ENCODE measurements at places on chromosomes 5 and 9.

DNA sequence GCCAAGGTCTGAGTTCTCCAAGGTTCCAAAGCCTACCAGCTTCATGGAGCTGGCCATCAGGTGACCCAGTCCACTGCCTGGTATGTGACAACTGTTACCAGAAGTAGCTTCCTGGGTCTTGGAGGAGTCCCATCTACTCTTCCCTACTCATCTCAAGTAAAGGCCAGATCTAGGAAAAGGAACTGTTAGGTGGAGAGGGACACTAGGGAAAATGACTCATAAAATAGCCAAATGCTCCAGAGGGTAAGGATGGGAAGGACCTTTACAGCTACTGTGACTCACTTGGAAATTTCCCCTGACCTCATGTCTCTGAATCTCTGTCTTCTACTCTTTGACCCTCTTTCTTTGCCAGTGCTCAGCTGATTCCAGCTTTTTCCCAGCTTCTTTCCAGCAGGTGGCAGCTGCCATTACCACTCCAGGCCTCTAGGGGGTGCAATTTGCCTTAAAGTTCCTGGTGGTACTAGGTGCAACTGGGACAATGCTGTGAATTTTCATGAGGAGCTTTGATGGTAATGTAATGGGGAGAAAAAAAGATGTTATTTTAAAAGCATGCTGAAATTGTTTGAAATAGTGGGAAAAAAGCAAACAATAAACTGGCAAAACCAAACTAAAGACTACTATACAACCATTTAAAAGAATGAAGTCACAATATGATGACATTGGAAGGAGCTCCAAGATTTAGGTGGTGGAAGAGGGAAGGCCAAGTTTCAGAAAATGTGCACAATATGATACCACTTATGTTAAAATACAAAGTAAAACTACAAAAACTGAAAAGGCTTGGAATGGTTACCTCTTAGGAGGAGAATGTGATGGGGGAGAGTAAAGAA lies 27.1 kb upstream of the MYORG start:
- H3K36me3 ChIP-seq: peaks cover 5% of the 10 kb centered on the region
- no peak overlapping the region for H3K4me3 ChIP-seq
- DNase-seq: peak; percentile 94

DNA sequence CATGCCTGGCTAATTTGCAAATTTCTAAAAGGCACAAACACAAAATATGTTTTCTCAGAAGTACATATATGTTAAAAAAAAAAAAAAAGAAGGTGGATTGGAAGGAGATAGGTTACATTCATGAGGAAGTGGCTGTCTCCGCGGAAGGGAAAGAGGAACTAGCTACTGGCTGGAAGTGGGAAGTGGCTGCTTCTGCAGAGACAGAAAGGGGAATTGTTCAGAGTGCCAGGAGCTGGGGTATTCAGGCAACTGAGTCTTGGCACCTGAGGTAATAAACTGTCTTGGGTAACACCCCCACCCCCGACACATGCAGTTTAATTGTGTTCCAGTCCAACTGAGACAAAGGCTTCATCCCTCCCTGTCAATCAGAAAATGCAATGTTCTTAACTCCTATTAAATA lies 45.6 kb downstream of the S1PR3 start:
- no peak overlapping the region for H3K4me3 ChIP-seq
- no peak for DNase-seq
- H3K27me3 ChIP-seq: no peaks in the 10 kb centered on the region
- peaks cover 16% of the 10 kb centered on the region for H3K4me1 ChIP-seq

DNA sequence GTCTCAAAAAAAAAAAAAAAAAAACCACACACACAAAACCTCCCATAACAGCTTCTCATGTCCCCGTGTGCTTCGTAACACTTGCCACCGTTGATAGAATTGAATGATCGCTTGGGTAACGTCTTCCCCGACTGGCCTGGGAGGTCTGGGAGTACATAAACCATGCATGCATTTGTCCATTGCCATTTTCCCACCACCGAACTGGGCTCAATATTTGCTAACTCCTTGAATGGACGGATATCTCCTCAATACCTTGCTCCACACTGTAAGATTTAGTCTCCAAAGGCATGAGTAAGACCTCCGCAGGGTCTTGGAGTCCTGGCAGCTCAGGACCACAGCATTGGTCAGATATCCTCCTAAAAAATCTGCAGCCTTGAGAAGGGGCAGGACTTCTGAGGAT lies 3.2 kb upstream of the P4HA2 start:
- no peak overlapping the region for H3K4me3 ChIP-seq
- DNase-seq: no peak
- no peaks in the 10 kb centered on the region for H3K27me3 ChIP-seq
- no peaks in the 10 kb centered on the region for H3K36me3 ChIP-seq

GRCh38 chr9:13804532-13804931 lies 509.4 kb downstream of the NFIB start:
- no peaks in the 10 kb centered on the region for H3K36me3 ChIP-seq
- H3K27ac ChIP-seq: no peak overlapping the region
- H3K4me3 ChIP-seq: no peak overlapping the region
- DNase-seq: no peak
- peaks cover 4% of the 10 kb centered on the region for H3K27me3 ChIP-seq

- H3K4me1 ChIP-seq: peaks cover 24% of the 10 kb centered on the region
- no peak overlapping the region for H3K27ac ChIP-seq
- H3K27me3 ChIP-seq: no peaks in the 10 kb centered on the region
These were observed 54.1 kb downstream of the ARHGEF37 start for GRCh38 chr5:149635394-149635793.

DNA sequence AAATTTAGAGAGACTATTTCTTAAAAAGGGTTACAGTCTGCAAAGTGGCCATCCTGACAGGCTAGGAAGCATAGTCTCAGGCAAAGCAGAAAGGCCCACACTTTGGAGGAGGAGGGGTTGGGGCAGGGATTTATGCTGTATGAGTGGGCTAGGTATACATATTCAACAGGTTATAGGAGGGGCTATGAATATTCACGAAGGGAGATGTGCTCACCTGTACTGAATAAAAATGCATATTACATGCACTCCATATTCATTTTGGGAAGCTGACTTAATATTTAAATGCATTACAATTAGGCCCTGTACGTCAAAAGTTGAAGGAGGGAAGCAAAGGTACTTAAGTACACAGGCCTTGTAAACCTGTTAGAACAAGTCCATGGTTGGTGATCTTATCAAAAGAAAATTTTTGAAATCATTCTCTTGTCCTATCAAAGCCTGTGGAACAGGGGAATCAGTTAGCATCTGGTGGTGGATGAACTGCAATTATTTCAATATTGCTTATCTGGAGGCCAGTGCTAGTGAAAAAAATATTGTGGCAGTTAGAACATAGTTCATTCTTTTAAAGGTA lies 1.6 kb downstream of the CENPP start:
- peaks cover 14% of the 10 kb centered on the region for H3K4me1 ChIP-seq
- no peak overlapping the region for H3K4me3 ChIP-seq
- peaks cover 9% of the 10 kb centered on the region for H3K36me3 ChIP-seq
- no peak for DNase-seq
- no peak overlapping the region for H3K27ac ChIP-seq

GRCh38 chr5:10621832-10622231 lies 58.0 kb downstream of the ANKRD33B start:
- no peaks in the 10 kb centered on the region for H3K4me1 ChIP-seq
- H3K36me3 ChIP-seq: no peaks in the 10 kb centered on the region
- no peaks in the 10 kb centered on the region for H3K27me3 ChIP-seq
- no peak for DNase-seq
- H3K27ac ChIP-seq: no peak overlapping the region

- H3K4me3 ChIP-seq: no peak overlapping the region
- peaks cover 33% of the 10 kb centered on the region for H3K4me1 ChIP-seq
- DNase-seq: peak; percentile 96
- peak overlapping the region; percentile 80 for H3K27ac ChIP-seq
- H3K27me3 ChIP-seq: no peaks in the 10 kb centered on the region
These were observed 56.4 kb downstream of the PFDN1 start for GRCh38 chr5:140246378-140247122.

DNA sequence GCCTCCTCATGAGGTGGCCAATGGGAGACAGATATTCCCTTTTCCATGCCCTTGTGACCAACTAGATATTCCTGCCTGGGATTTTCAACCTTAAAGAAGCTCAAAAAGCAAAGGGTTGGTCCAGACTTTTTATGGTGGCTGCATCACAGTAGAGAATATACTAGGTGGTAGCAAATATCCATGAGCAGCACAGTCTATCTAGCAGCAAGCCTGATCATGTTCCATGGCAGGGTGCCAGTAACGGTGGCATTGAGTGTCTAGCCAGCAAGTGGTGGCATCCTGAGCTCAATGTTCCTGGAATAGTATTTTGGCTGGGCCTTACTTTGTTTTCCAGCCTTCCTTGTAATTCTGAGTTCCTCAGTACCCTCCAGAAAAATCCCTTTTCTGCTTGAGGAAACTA lies 25.8 kb downstream of the CDC25C start:
- H3K27ac ChIP-seq: no peak overlapping the region
- DNase-seq: no peak
- no peak overlapping the region for H3K4me3 ChIP-seq
- H3K4me1 ChIP-seq: no peaks in the 10 kb centered on the region
- H3K36me3 ChIP-seq: no peaks in the 10 kb centered on the region
- H3K27me3 ChIP-seq: no peaks in the 10 kb centered on the region

GRCh38 chr5:170582644-170583330 lies 79.0 kb downstream of the KCNIP1 start:
- no peaks in the 10 kb centered on the region for H3K27me3 ChIP-seq
- H3K4me1 ChIP-seq: no peaks in the 10 kb centered on the region
- no peak for DNase-seq
- no peak overlapping the region for H3K27ac ChIP-seq

- H3K4me3 ChIP-seq: no peak overlapping the region
- no peaks in the 10 kb centered on the region for H3K27me3 ChIP-seq
- no peaks in the 10 kb centered on the region for H3K36me3 ChIP-seq
- H3K4me1 ChIP-seq: peaks cover 7% of the 10 kb centered on the region
- H3K27ac ChIP-seq: no peak overlapping the region
These were observed 177.2 kb downstream of the GNAQ start for GRCh38 chr9:77854258-77854915.

DNA sequence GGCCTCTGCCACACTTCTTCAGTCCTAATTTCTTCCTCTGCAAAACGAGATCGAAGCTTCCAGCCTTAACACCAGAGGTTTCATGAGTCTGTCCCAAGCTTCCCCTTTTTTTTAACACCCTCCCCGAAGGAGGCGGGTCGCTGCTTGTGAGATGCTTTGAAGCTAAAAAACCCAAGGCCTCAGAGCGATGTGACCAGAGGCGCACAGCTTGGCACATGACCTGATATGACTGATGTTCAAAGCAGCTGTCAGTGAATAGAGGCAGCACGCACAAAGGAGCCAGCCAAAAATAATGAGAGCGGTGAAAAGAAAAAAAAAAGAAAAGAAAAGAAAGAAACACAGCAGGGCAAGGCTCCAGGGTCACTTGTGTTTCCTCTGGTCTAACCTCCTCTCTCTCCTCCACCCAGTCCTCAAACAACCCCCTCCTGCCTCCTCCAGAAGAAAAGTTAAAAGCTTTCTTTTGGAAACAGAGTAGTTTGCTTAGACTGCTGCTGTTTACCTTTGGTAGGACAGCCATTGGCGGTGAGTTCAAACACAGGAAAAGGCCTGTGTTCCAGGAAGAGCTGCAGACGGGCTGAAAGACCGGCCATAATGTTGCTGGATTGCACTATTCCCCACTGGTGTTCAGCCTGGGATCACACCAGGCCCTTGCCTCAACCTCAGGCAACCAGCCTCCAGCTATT lies 10.9 kb upstream of the ZNF366 start:
- H3K27ac ChIP-seq: peak overlapping the region; percentile 10
- H3K36me3 ChIP-seq: no peaks in the 10 kb centered on the region
- H3K27me3 ChIP-seq: no peaks in the 10 kb centered on the region
- no peak for DNase-seq
- no peak overlapping the region for H3K4me3 ChIP-seq
- H3K4me1 ChIP-seq: peaks cover 6% of the 10 kb centered on the region

DNA sequence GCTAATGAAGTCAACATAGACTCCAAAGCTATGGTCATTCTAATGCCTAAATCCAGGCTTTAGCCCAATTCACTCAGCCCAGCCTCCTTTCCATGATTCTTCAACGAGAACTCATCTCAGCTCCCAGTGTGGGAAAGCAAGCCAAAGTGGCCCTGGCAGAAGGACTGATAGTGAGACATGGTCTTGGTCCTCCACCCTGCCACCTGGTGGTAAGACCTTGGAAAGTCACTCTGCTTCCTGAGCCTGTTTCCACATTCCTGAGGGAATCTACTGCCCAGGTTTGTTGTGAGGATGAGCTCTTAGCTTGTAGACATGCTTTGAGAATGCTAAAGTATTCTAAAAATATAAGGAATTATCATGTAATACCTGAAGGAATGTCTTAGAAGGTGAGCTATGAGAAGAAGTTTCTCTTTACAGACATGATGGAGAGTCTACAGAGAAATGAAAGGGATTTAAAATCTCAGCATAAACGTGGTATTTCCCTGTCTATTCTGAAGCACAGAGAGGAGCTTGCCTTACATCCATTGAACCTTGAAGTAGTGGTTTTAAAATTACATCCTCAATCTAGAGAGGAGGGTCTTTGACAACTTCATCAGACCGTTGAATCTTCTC lies 173.5 kb downstream of the TRIM32 start:
- DNase-seq: peak; percentile 79
- no peaks in the 10 kb centered on the region for H3K4me1 ChIP-seq
- no peaks in the 10 kb centered on the region for H3K36me3 ChIP-seq
- H3K27ac ChIP-seq: no peak overlapping the region
- no peak overlapping the region for H3K4me3 ChIP-seq
- peaks cover 2% of the 10 kb centered on the region for H3K27me3 ChIP-seq

GRCh38 chr9:91951944-91952520 lies 2.0 kb upstream of the ROR2 start:
- H3K4me1 ChIP-seq: peaks cover 13% of the 10 kb centered on the region
- no peak for DNase-seq
- H3K36me3 ChIP-seq: no peaks in the 10 kb centered on the region
- H3K27ac ChIP-seq: no peak overlapping the region
- no peak overlapping the region for H3K4me3 ChIP-seq
- H3K27me3 ChIP-seq: peaks cover 53% of the 10 kb centered on the region

DNA sequence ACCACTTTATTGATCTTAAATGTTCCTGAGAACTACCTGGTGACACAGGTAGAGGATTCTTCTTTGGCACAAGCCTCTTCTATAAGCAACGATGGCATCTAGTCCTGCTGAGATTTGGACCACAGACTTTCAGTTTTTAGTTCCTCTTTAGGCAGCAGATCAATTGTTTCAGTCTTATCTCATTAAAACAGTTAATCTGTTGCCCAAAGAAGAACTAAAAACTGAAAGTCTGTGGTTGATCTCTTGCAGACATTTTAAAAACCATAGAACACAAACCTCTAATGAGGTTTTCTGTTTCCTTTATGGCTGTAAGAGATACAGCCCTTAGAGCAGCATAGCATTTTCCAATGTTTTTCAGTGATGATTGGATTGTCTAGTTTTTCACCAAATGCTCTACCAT lies 480.9 kb downstream of the MTRR start:
- no peaks in the 10 kb centered on the region for H3K4me1 ChIP-seq
- DNase-seq: no peak
- H3K36me3 ChIP-seq: no peaks in the 10 kb centered on the region
- no peak overlapping the region for H3K4me3 ChIP-seq

- H3K27ac ChIP-seq: peak overlapping the region; percentile 98
- H3K27me3 ChIP-seq: no peaks in the 10 kb centered on the region
- H3K36me3 ChIP-seq: peaks cover 8% of the 10 kb centered on the region
- H3K4me3 ChIP-seq: peak overlapping the region; percentile 49
- peaks cover 61% of the 10 kb centered on the region for H3K4me1 ChIP-seq
These were observed 18.5 kb downstream of the ATOX1 start for GRCh38 chr5:151739939-151740335.

GRCh38 chr9:136544548-136544963 lies 1.3 kb downstream of the NOTCH1 start:
- DNase-seq: peak; percentile 97
- peaks cover 8% of the 10 kb centered on the region for H3K36me3 ChIP-seq
- H3K4me1 ChIP-seq: peaks cover 23% of the 10 kb centered on the region
- no peaks in the 10 kb centered on the region for H3K27me3 ChIP-seq
- peak overlapping the region; percentile 83 for H3K4me3 ChIP-seq

GRCh38 chr5:58666141-58666540 lies 83.3 kb downstream of the RAB3C start:
- H3K27me3 ChIP-seq: no peaks in the 10 kb centered on the region
- H3K36me3 ChIP-seq: no peaks in the 10 kb centered on the region
- no peak overlapping the region for H3K4me3 ChIP-seq
- no peak for DNase-seq
- no peak overlapping the region for H3K27ac ChIP-seq
